AG08395 (cell line): ENCODE measurements at places on chromosomes 6 and 20.

DNA sequence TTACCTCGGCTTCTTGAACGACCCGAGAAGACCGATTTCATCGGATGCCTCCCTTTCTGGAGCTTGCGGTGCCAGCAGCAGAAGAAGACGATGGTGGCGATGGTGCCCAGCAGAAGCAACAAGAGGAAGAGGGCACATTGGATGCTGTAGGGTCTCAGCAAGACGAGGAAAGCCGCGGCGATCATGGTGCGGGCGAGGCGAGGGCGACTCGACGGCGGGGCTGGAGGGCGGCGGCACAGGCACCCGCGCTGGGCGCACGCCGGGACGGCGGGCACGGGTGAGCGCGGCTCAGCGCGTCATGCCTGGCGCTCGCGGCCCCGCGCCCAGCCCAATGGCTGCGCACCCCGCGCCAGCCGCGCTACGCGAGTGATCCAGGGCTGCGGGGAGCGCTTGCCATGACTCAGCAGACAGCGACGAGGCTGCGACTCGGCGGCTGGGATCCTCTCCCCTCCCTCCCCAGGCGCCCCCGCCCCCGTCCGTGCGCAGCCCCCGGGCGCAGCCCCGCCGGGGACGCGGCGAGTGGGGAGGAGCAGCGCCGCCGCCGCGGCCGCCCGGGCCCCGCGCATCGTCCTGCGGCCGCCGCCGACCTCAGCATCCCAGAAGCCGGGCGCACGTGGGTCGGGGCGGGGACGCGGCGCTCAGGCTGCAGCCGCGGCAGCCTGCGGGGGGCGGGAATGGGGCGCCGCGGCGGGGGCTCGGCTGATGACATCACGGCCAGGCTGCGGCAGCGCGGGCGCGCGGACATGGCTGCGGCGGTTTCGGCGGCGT, at the start of gene BEND6:
Gene BEND6, plus strand, starts transcription at position 705 of the 768 bp plus-strand sequence. CDS start 26,704 bp downstream, outside the sequence.
- peak; percentile 83 for DNase-seq

GRCh38 chr6:139062932-139063646, 34.5 kb downstream of the ABRACL start:
- DNase-seq, result peak; percentile 36

- peak; percentile 29 for DNase-seq
Observed at GRCh38 chr6:551405-551804, 105.5 kb downstream of the HUS1B start.

- no peak for DNase-seq
Observed at GRCh38 chr6:111562246-111562645, 43.4 kb downstream of the TRAF3IP2 start.

- no peak for DNase-seq
Observed at GRCh38 chr6:10384610-10385523, 30.0 kb downstream of the TFAP2A start.

- no peak for DNase-seq
Observed at GRCh38 chr6:40512340-40512739, 74.8 kb downstream of the LRFN2 start.

DNA sequence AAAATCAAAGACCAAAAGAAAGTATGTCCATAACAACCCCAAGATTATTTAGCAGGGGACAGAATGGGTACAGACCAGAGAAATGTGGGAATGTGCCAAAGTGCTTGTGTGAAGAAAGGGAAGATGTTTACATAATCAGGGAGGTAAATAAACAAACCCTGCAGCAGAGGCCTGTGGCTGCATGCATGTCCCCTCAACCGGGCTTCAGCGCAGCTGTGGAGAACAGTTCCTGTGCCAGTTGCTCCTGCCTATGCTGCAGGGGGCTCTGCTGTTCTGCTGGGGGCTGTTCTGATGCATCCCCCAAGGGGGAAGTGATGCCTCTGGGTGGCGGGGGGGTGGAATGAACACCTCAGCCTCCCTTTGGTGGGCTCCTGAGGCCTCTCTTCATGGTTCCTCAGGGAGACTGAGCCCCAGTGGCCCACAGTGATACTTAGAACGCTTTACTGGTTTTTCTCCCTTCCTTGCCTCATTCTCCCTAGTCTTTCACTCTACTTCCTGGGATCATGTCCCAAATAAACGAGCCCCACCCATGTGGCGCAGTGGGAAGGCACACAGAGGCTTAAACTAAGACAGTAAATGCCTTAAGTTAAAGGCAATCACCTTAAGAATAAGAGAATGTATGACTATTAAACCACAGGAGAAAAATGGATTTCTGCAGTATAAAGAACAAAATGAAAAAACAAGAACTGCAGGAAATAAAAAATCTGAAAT, 23.0 kb downstream of the RAB23 start:
- no peak for DNase-seq

DNA sequence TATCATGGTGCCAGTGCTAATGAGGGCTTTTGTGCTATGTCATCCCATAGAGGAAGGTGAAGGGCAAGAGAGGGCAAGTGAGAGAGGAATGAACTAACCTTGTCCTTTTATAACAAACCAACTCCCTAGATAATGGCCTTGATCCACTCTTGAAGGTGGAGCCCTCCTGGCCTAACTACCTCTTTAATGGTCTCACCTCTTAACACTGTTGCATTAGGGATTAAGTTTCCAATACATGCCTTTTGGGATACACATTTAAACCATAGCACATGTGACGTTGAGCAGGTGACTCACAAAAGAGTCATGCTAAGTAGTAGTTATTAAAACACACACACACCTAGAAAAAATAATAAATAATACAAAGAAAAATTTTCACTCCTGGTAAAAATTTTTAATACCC, 36.9 kb downstream of the CCN2 start:
- DNase-seq, result no peak

DNA sequence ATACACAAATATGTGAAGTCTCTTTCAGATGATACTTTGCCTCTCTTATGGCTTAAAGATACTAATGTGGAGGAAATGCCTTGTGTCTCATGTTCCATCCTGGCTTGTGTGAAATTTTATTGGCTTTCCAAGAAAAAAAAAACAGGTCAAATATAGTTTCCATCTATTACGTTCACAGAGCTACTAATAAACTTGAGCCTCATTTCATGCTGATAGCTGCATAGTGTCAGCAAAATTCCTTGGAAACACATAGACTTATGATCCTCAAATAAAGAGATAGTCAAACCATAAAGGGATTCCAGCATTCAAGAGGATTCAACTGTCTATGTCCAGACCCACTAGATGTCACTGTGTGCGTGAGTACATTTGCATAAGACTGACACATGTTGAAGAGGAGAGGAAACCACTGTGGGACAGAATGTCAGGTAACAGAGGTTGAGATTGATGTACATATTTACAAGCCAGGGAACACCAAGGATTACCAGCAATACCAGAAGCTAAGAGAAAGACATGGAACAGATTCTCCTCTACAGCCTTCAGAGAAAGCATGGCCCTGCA, 266.6 kb downstream of the COL12A1 start:
- no peak for DNase-seq

DNA sequence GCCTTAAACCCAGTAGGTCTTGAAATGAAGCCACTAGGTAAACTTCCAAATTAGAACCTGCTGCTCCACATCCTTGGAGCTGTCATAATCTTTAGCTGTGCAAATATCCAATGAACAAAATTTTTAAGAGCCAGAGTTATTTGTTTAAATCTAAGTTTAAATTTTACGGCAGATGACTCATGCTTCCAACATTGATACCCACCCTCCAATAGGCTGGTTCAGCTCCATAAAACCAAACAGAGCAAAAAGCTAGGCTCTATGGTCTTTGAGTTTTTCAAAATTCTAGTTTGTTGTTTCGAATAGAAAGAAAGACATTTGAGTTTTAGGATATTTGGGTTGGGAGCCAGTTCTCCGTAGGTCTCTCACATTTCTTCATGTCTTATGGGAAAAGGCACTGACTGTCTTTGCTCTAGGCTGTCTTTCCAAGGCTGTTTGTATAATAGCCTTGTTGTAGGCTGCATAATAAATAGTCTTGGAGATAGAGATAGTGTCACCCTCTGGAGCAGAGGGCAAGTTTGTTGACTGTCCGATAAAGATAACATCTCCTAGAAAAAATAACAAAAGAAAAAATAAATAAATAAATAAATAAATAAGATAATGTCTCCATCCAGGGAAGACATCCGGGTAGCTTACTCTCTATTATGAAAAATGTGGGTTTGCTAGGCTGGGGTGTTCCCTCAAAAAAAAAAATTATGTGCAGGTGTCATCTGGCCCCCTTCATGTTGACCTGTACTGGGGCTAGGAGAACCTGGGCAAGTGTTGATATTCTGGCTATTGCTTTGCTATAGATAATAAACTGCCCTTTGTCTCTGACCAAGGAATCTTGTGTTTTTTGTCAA, 36.5 kb downstream of the SLC2A12 start:
- DNase-seq, result no peak

DNA sequence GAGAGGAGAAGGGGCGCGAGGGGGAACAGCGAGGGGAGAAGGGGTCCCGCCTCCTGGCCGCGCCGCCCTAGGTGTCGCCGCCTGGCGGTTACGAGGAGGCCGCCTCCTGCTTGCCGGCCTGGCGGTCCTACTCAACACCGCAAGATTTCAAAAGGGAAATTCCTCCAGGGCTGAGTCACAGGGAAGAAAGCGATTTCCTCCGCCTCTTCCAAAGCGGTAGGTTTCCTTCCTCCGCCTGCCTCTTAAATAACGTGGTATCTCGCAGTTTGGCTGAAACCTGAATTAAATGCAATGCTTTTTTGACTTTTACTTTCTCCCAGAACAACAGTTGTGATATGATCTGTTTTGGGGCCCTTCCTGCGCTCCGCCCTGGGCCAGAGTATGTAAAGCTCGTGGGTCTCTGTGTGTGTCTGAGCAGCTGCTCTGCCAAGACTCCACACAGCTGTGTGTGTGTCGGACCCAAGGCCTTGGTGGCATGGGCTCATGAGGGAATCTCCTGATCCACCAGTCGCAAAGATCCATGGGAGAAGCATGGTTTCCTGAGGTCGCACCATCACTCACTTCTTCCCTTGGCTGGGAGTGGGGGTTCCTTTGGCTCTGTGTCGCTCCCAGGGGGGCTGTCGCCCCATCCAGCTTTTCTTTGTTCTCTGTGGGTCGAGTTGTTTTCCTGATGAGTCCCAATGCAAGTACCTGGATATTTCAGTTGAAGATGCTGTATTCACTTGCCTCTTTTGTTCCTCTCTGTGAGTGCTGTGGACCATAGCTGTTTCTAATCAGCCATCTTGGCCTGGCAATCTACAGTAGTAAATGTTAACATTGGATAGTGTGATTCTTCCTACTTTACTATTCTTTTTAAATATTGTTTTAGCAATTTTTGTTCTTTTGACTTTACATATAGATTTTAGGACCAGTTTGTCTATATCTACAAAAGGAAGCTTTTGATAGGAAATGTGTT, 31.6 kb upstream of the NOTCH4 start:
- peak; percentile 94 for DNase-seq

GRCh38 chr20:43723735-43724134, 3.1 kb downstream of the GTSF1L start:
- DNase-seq, result no peak

DNA sequence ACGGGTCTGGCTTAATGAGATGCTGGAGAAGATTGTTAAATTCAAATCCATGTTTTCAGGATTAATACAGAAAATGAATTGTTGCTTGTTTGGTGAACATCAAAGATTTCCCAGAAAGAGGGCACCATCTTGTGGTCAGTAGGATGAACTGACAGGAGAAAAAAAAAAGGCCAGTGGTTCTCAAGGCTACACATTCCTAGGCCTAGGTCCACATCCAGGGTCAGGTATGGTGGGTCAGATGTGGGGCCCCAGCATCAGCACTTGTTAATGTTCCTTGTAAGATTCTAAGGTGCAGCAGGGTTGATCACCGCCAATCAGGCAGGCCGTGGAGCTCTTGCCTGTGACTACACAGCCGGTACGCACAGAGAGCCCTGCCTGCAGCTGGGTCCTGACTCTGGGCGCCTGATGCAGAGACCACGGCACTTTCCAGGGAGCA, 34.0 kb upstream of the FOXO3 start:
- peak; percentile 67 for DNase-seq

DNA sequence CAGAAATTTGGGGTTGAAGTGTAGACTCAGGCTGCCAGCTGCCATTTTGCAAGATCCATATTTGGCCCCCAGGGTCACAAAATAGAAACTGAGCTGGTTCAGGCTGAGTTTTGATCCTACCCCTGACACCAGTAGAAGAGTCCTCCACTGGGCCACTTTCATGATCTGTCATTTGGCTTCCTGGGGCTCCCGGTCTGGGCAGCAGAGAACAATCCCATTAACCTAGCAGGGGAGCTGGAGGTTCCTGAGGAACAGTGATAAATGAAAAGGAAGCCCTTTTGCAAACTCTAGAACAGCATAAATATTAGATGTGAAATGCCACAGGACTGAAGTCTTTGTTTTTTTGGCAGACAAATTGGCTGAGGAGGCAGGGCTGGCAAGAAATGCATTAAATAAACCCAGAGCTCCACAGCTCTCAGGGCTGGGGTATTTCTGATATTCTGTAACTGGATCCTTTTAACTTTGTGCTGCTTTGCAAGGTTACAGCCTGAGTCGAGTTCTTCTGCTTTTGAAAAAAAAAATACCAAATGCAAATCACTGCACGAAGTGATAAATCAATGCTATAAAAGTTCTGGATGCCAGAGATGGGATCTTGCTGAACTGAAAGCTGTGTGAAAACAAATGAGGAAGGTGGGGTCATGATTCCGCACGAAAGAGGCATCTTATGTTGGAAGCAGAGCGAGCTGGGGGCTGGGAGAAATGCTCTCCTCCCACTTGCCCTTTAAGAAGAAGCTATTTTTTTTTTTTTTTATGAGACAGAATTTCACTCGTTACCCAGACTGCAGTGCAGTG, 64.4 kb downstream of the SULF2 start:
- no peak for DNase-seq

DNA sequence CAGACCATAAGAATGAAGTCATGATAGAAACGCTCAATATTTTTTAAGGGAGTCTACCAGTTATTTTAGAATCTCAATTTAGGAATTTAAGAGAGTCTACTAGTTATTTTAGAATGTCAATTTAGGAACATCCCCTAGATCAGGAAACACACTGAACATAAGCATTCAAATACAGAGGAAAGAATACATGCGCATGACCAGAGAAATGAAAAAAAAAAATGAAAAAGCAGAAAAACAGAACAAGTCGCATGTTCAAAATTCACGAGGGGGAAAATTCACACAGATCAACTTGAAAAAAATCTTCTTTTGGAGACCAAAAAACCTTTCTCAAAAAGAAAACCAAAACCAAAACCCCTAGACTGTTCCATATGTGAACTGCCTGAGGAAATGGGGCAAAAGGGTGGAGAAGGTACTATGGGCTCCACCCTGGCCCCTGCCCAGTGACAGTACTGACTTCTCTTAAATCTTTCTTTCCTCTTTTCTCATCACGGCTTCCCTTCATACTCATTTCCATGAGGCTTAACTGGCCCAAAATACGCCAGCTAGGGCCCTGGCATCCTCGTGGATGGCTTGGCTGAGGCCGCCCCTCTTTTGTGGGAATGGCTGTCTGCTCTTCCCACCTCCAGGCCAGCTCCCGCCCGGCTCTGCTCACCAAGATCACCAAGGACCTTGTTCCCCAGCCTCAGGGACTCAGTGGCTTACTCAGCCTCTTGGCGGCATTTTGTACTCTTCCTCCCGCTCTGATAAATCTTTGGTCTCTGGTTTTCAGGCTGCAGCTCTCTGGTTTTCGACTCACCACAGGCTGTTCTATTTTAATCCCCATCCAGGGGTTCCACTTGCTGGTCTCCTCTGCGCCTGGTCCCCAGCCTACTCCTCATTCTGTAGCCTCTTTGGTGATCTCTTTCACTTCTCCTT, 11.2 kb downstream of the ZBTB2 start:
- no peak for DNase-seq

GRCh38 chr6:158854214-158855101, 35.3 kb upstream of the EZR start:
- no peak for DNase-seq

- peak; percentile 58 for DNase-seq
Observed at GRCh38 chr20:1734269-1734858, 76.8 kb upstream of the SIRPG start.

GRCh38 chr6:79149884-79150283, 71.8 kb upstream of the PHIP start:
- no peak for DNase-seq
